ENCODE measurements at places on chromosomes 5 and 9.

DNA sequence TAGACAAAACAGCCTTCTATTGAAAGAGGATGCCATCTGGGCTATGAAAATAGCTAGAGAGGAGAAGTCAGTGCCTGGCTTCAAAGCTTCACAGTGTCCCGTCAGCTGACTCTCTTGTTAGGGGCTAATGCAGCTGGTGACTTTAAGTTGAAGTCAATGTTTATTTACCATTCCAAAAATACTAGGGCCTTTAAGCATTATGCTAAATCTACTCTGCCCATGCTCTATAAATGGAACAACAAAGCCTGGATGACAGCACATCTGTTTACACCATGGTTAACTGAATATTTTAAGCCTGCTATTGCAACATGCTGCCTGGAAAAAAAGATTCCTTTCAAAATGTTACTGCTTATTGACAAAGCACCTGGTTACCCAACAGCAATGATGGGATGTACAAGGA is 309.1 kb downstream of the NTRK2 start:
- DNase-seq, result no peak

- no peak for DNase-seq
Observed at GRCh38 chr5:141420855-141421488, at the start of gene PCDHGA11. TSS of gene PCDHGA11 (plus strand) at chr5:141421051. CDS start at chr5:141421228, 177 bp downstream.

DNA sequence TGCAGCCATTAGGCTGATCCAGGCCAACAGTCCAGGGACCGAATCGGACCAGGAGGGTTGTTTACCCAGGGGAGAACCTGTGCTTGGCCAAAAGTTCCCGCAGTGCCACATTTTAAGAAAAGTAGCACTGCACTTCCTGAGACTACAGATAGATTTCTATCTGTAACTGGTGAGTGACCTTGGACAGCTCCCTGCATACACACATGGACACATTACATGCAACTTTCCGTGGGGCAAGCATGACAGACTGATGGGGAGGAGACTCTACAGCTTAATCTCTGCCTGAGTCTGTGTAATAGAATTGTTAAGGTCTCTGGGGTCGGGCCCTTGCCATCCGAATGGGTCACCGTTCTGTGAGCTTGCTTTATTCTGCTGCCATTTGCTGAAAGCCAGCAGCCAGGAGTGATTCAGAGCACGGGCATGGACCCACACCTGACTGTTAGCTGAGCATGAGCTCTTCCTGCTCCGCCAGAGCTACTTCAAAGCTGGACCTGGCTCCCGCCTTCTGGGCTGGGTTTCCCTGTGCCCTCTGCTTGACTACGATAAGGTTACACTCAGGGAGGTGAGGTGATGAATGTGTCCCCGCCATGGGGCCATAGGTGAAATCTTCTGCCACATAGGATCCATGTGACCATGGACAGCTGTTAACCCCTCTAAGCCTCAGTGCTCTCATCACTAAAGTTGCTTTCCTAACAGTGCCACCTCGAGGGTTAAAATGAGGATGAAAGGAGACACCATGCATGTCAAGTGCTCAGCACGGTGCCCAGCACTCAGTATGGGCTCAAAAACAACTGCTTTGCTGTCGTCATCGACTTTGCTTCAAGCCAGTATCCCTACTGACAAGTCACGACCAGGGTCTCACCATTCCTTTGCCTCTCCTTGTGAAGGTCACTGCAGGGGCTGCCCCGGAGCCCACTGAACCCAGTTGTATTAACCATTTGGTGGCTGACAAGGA is 200.0 kb downstream of the MELK start:
- peak; percentile 50 for DNase-seq

- no peak for DNase-seq
Observed at GRCh38 chr5:150625164-150625535, 15.3 kb upstream of the SYNPO start.

DNA sequence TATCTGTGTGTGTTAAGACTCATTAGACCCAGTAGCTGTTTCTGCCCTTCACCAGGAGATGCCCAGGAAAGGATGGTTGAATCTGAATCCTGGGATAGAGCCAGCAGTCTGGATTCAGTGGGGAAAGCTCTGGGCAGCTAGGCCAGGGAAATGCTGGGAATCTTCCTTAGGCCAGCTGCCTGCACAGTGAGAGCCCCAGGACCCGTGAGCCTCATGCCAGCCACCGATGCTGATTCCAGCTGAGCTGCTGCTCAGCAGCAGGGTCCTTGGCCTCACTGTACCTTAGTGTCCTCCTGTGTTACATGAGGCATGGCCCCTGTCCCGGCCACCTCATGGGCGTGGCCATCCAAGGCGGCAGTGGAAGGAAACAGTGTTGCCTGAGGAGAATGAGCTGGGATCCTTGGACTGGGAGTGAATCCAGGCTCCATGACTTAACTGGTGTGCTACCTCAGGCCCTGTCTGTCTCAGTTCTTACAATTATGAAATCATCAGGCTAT is 87.1 kb downstream of the AMBP start:
- DNase-seq, result no peak

DNA sequence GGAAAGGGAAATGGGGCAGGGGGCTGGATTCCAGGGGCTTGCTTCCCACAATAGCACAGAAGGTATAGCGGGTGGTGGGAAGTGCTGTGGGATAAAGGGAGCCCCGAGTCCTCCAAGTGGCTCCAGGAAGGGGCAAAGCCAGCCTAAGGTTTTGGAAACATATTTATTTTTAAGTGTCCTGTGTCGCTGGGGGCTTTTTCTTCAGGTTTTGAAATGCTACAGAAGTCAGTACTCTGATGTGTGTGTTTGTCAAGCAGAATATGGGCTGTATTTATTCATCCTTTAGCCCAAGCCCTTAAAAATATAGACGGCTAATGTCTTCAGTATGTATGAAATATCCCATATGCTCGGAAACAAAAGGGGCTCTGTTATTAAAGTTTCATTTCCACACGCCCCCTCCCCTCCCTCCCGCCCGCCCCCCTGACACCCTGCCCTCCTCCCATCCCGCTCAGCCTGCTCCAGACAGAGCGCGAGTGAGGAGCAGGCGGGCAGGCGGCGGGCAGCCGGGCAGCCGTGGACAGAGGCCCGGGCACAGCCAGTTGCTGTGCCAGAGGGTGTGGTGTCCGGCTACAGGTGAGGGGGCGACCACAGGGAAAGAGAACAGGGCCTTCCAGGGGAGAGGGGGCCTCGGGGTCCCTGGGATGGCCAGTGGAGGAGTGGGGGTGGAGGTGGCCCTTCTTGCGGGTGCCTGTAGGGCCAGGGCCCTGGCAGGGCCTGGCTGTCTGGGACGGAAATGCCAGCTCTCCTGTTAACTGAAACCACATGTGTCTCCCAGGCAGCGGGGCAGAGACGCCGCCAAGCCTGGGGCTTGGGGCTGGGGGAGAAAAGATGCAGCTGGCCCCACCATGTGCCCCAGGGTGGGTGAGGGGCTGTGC is 39.6 kb upstream of the SYNPO start:
- DNase-seq, result no peak

DNA sequence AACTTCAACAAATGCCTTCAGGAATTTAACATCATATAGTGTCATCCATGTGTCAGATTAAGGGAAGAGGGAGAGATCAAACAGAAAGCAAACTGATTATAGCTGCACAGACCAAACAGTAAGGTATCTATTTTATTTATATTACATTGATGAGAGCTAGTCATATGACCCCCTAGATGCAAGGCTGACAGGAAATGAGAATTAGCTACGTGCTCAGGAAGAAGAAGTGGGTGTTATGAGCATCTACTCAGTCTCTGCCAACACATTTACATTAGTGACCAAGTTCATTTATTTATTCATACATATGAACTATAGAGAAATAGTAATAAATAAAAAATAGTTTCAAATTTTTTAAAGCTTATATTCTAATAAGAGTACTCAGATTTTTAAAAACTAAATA is 787.3 kb downstream of the KCTD16 start:
- DNase-seq, result no peak

GRCh38 chr9:133716564-133717112 is 21.5 kb downstream of the SARDH start:
- DNase-seq, result no peak

DNA sequence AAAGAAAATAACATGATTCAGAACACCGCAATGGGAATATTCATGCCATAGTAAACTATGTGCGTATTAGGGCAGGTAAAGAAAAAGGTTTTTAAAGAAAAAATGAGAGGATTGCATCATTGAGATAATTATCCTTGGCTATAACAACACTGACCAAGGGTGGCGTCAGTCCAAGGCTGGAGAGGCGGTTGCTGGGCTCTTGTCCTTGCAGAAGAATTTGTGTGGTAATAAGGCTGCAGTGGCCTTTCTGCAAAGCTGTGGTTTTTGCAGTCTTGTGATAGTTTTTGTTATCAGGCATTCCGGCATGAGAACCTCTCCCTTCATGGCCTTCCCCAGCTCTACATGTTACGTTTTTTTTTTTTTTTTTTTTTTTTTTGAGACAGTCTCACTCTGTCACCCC is 14.0 kb downstream of the BOD1 start:
- DNase-seq, result no peak

DNA sequence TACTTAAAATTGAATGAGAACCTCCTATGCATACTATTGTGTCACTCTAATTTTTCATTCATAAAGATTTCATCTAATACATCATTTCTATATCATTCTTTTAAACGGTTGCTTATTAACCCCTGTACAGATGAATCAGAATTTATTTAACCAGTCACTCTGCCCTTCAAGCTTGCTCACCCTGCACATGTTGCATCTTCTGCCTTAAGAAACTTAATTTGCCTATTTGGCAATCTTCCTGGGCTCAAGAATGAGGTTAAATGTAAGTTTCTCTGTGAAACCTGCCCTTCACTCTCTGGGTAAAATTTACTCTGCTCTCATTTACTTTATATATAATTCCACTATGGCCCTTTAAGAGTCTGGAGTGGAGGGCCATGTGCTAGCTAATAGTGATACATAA is 434.7 kb upstream of the ZNF608 start:
- no peak for DNase-seq

DNA sequence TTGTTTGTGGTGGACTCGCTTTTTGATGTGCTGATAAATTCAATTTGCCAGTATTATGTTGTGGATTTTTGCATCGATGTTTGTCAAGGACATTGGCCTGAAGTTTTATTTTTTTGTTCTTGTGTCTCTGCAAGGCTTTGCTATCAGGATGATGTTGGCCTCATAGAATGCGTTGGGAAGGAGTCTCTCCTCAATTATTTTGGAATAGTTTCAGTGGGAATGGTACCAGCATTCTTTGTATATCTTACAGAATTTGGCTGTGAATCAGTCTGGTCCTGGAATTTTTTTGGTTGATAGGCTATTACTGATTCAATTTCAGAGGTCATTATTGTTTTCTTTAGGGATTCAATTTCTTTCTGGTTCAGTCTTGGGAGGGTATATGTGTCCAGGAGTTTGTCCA is 141.4 kb upstream of the RGS7BP start:
- no peak for DNase-seq

DNA sequence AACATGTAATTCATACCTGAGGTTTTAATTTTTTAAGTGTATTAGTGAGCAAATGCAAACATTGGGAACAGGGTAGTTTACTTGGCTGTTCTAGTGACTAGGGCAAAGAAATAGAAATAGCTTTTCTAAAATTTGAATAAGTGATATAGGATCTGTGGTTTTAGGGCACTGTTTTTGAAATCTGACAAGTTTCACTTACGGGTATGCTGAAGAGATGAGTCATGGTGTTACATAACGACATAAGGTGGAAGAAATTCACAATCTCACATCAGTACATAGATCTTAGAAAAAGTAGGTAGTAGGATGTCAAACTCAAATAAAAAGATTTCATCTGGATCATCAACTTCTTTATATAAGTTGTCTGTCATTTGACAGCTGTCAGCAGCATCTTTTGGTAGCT is 772.3 kb downstream of the MAT2B start:
- DNase-seq, result no peak

DNA sequence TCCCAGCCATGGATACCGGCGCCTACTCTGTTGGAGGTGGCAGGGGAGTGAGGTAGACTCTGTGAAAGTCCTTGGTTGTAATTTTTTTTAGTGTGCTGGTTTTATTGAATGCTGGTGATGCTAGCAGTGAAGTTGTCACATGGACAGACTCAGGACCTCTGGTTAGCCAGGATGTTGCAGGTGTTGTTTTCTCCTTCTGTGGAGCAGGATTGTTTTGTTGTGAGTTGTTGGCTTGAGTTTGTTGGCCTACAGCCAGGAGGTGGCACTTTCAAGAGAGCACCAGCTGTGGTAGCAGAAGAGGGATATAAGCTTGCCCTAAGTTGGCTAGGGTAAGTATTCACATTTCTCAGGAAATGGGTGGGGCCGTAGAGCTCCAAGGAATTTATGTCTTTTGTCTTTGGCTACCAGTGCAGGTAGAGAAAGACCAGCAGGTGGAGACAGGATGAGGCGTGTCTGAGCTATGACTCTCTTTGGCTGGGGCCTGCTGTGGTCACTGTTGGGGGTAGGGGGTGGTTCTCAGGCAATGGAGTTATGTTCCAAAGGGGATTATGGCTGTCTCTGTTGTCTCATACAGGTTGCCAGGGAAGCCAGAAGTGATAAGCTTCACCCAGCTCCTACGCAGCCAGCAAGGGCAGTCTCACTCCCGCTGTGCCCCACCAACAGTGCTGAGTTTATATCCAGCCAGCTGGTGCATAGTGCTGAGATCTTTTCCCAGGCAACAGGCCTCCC is 248.7 kb downstream of the TAF11L14 start:
- no peak for DNase-seq

DNA sequence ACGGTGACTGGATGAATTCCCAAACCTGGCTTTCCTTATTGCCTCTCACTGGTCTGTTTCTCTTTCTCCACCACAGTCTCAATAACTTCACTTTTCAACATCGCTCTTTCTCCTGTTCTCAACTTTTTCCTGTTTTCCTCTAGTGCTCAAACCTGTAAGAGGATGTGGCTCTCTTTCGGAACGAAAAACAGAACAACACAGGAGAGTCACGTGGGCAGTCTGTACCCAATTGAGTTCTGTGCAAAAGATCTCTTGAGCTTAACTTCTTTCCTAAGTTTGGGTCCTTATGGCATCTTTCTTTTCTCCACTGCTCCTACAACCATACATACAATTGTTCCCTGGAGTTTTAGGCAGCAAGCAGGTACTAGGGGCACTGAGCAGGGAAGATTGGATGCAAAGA is 8.9 kb downstream of the HAVCR1 start:
- no peak for DNase-seq

GRCh38 chr5:140221697-140222223 is 46.8 kb downstream of the CYSTM1 start:
- no peak for DNase-seq

GRCh38 chr9:117945286-117945685 is 241.1 kb downstream of the TLR4 start:
- DNase-seq, result no peak

DNA sequence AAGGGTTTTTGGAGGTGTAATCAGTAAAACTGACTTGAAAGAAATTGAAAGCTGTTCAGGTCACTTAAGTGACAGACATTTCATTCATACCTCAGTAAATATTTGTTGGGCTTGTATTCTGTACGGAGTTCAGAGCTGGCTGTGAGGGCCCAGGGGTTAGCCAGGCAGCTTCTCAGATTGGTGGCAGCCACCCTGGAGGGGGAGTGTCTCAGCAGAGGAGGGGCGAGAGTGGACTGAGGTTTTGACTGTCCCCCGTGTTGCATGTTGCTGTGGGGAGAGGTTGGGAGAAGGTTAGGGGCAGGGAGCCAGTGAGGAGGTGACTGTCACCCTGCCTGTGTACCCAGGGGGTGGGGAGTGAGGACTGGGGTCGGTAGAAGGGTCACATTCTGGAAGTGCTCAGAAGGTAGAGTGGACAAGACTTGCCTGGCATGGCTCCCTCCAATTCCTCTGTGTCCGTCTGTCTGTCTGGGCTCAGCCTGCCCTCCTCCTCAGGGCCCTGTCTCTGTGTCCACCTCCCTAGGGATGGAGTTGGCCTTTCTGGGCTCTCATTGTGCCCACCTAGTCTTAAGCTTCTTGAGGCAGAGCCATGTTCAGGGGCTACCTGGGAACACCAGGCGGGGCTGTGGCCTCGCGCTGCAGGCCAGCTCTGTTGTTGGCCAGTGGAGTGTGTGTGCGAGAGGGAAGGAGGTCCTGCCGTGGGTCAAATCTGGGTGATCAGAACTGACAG is 4.4 kb downstream of the PHF2 start:
- no peak for DNase-seq

Data from NCI-H2107 (cell line).